SW480 (cell line): ENCODE measurements at places on chromosomes 16 and 17.

DNA sequence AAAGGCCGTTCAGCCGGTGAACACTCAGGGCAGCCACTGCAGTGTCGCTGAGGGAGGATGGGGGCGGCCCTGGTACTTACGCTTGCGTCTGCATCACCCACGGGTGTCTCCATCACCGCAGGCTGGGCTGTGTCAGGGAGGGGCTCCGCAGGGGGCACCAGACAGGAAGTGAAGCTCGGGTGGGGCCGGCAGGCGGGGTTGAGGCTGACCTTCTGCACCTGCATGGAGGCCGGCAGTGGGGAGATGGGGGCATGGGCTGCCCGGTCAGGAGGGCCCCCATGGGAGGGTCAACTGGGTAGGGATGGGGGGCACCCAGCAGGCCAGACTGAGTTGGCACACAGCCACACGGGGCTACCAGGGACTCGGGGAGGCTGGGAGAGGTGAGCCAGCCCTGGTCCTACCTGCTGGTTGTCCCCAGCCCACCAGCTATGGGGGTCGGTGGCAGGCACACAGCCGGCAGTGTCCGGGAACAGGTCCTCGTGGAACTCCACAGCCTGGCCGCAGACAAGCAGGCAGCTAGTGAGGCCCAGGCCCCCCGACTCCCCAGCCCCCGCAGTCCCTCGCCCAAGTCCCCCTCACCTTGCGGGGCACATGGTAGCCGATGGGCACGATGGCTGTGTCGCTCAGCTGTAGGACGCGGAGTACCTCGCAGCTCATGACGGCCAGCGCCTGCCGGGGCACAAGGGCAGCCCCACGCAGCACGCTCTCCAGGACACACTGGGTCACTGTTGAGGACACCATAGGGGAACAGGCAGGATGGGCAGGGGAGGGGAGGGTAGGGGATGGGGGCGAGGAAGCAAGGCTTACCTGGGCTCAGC is 7.2 kb upstream of the VASN start:
- no peak for DNase-seq

DNA sequence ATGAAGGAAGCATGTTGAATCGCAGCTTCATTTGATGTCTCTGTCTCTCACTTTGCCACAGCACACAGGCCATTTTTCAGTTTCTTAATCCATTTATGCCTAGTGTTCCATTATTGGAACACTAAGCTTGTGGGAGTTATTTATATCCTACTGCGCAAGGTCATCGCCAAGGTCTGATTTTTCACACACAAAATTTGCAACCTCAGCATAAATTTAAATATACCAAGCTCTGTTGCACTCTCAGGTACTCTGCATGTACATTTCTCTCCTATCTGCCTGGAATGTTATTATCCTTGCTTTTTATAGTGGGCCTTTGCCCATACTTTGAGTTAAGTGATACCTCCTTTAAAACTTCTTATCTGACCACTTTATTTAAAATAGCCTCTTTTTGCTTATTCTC is 519.2 kb upstream of the TOM1L1 start:
- DNase-seq, result no peak

DNA sequence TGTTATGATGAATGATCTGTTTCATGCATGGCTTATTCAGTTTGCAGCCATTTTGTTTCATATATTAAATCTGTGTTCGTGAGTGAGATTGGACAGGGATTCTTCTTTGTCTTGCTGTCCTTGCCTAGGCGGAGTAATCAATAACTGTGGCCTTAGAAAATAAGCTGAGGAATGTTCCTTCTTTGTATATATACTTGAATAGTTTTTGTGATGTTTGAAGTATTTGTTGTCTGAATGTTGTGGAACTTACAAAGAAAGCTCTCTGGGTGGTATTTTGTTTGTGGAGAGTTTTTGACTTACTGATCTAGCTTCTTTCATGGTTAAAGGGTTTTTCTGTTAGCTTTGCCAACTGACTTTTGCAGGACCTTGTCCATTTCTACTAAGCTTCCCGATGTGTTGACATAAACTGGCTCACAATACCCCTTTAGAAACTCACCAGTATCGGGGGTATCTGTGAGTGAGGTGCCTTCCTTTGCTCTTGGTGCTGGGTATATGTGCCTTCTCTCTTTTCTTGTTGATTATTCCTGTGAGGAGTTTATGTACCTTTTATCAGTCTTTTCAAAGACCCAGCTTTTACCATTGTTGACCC is 166.2 kb downstream of the RPTOR start:
- no peak for DNase-seq

DNA sequence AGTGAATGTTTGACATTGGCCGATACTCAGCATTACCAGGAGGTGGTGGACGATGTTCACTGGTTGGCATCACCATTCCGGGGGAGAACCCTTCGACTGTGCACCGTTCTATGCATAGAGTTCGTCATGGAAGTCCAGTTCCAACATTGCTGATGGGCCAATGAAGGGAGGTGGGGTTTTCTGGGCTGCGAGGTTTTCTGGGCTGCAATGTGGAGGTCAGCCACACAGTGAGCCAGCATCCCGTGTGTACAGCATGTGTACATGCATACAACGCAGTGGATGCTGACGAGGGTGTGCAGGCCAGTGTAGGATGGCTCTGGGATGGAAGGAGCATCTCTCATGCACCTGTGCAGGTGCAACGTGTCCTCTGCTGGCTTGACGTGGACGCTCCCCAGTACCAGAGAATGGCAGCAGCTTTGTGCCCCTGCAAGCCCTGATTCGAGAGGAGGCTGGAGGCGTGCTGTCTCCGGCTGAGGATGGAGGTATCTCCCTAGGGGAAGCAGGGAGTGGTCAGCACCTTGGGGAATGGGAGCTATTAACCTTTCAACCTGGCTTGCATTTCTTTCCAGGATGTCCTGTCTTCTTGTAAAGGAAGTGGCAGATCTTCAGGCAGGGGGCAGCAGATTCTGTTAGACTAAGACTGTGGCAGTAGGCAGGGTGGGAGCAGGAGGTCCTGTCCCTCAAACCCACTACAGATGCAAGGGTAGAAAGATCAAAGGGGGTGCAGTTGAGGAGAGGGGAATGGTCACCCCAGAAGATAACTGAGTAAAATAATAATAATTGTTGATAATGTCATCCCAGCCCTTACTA is 98.2 kb downstream of the CYLD start:
- no peak for DNase-seq

- peak; percentile 75 for DNase-seq
Measured at GRCh38 chr17:32609085-32609484, 122.3 kb downstream of the CDK5R1 start.

DNA sequence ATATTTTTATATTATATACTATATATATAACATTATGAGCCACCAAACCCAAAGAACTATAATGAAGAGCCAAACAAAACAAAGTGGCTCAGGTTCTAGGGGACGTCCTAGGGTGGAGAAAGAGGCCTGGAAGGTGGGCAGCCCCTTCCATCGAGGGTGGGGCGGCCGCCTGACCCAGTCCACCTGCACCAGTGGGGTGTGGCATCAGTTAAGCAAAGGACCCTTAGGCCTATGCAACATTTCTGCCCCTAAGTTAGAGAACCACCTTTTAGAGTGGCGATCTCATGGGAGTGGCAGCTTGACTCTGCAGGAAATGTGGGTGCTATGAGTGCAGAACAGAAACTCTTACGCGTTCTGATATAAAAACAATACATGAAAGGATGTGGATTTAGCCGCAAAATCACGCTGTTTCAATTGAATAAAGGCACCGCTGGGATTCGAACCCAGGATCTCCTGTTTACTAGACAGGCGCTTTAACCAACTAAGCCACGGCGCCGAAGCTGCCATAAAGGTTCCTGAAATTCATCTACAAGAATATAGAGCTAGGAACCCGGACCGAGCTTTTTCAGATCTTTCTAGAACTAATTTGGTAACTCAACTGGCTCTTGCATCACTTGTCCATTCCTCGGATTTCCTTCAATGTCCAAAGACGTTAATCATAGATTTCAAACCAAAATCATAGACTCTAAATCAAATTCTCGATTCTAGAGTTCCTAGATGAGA is 15.6 kb upstream of the AURKB start:
- peak; percentile 71 for DNase-seq

DNA sequence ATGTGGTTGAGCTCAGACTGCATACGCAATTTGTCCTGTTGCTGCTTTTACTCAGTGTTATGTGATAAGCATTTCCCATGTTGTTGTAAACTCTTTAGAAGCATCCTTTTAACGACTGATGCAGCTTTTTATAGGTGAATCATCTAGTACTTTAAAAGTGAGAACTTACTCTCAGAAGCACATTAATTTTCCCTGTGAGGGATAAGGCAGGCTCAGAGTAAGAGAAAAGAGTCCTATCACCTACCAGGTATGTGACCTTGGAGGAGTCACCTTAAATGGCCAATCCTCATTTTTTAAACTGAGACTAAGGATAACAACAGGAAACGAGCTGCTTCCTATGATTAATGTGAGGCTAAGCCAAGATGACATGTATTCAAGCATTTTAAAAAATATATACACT is 34.4 kb upstream of the GAN start:
- DNase-seq, result no peak
